Inflammatory macrophage treated with lipopolysaccharide for 1 hour (primary cell): ENCODE measurements at places on chromosomes 16 and 17.

DNA sequence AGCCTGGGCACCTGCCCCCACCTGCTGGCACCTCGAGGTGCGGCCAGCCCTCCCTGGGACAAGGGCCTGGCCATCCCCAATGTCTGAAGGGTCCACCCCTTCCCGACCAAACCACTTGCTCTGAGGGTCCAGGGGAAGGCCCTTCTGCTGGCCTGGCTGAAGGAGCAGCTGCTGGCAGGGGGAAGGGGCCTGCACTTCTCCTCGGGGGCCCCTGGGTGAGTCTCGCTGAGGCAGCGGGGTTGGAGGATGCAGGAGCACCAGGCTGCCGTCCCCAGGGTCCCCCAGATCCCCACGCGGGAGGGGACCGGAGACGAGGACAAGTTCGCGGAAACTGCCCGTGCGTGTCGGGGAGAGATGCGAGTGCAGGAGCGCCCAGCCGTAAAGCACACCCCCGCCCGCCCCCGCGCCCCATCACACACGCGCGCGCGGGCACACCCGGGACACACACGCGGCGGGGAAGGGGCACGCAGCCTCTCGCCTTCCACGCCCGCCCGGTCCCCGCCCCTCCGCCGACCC, 725 bp upstream of the CACNA1H start:
- DNase-seq = no peak

DNA sequence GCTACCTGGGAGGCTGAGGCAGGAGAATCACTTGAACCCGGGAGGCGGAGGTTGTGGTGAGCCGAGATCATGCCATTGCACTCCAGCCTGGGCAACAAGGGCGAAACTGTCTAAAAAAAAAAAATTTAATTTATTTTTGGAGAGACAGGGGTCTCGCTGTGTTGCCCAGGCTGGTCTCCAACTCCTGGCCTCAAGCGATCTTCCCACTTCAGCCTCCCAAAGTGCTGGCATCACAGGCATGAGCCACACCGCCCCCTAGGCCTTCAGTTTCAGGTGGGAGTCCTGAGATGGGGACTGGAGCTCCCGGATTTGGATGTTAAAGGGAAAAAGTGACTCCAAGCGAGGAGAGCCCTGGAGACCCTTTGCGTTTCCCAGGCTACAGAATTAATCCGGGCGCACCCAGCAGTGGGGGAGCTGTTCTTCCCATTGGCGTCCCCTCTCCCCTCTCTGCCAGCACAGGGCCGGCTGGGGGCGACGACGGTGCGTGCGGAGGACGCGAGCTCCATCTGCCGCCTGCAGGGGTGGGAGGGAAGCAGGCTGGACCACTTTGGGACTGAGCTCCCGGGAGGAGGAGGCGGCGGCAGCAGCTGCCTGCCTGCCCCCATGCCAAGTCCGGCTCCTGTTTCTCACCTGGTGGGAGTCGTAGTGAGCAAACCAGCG, 49.3 kb upstream of the USP7 start:
- no peak for DNase-seq

DNA sequence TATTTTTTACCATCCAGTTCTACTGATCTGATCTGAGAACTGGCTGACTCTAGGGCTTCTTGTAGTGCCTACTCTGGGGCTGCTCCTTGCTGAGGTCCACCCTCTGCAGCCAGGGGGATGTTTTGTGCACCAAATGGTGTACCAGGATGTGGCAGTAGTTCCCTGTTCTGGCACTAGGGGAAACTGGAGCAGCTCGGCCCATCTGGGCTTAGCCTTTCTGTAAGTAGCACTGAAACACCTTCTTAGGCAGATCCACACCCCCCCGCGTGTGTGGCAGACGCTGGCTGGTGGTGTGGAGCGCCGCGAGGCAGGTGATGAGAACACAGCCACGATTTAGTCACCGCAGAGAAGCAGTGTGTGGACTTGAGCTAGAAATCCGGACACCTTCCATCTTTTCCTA, 17.0 kb downstream of the DUSP14 start:
- peak; percentile 22 for DNase-seq

DNA sequence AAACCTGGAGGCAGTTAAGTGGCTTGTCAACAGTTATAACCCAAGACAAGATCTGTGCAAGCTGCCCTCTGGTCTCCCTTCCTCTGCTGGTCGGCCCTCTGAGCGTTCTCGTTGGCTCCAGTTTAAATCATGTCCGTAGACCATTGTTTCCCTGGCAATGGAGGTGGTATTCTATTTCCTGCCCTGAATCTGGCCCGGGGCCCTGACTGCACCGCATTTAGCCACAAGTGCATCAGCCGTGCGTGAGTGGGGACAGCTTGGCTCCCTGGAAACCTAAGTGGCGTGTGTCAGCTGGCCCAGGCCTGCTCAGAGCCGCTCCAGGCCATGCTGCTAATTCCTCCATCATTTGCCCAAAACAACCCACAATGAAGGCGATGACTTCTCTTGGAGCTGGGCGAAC, 15.0 kb upstream of the MYLK3 start:
- no peak for DNase-seq

DNA sequence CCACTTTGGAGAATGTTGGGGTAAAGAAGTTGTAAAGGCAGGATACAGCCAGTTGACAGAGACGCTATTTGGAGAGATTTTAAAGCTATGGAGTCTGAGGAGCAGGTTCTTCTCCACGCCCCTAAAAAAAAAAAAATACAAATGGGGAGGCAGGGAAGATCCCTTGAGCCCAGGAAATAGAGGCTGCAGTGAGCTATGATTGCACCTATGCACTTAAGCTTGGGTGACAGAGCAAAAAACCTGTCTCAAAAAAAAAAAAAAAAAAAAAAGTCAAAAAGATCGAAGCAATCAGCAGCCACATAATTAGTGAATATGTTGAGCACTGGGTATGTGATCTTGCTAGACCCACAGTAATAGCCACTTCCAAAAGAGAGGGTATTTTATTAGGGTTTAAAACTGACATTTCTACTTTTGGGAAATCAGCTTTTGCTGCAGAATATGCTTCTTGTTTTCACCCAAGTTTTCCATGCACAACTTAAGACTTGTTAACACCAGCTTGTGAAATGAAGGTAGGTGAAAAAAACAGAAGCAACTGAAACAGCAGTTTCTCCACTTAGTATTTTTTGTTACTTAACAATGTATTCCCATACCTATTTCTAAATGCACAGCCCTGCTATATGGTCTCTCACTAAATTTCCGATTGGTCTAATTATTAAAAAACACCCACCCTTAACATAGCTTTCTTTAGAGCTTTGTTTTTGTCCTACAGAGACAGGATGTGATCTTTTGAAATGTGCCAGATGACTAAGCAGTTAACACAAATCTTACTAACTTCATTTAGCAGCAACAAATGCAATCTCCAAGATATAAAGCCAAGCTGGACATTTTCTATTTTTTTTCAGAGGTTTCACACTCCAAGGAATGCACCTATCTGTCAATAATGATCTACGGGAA, 2.5 kb upstream of the ARL6IP1 start:
- DNase-seq = peak; percentile 50

GRCh38 chr17:55664287-55664686, 58.4 kb downstream of the TMEM100 start:
- DNase-seq = peak; percentile 66

DNA sequence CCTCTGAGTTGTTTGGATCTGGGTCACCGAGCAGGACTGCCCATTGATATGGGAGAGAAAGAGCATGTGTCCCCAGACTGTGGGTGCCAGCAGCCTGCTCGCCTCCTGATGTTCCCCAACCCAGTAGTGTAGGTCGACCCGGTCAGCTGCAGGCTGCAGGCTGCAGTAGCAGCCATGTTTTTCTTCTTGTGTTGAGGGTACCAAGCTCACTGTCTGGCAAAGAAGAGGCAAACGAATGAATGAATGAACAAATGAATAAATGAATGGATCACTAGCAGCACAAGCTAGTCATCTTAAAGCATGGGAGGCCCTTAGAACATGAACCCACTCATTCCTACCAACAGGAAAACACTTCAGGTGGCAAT, 293.2 kb downstream of the SOX9 start:
- DNase-seq = no peak

GRCh38 chr16:65787921-65788320, 578.6 kb upstream of the CDH5 start:
- DNase-seq = no peak

- DNase-seq = no peak
Observed at GRCh38 chr16:79772784-79773183, 172.2 kb upstream of the MAF start.

- no peak for DNase-seq
Observed at GRCh38 chr16:30744183-30744582, 4.0 kb upstream of the PHKG2 start.

GRCh38 chr16:8677481-8677880, 3.1 kb downstream of the ABAT start:
- no peak for DNase-seq

DNA sequence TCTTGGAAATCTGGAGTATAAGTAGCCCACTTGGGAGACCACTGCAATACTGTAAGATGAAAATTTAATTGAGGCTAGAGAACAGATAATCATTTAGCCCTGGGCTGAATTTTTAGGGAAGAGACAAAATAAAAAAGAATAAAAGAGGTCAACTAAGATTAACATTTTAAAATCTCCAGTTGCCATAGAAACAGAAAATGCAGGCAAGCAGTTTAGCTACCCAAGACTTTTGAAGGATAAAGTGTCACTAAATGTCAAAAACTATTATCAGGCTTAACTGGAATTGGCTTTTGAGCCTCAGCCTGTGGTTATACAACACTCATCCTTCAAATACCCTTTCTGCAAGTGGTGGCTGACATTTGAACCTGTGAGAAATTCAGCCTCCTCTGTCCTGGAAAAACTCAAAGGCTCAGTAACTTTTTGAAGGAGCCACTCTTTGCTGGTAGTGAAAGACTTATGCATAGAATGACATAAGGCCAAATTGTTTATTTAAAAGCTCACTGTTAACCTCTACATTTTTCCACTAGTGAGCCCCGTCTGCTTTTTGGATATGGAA, 220.7 kb upstream of the KCNJ16 start:
- no peak for DNase-seq

DNA sequence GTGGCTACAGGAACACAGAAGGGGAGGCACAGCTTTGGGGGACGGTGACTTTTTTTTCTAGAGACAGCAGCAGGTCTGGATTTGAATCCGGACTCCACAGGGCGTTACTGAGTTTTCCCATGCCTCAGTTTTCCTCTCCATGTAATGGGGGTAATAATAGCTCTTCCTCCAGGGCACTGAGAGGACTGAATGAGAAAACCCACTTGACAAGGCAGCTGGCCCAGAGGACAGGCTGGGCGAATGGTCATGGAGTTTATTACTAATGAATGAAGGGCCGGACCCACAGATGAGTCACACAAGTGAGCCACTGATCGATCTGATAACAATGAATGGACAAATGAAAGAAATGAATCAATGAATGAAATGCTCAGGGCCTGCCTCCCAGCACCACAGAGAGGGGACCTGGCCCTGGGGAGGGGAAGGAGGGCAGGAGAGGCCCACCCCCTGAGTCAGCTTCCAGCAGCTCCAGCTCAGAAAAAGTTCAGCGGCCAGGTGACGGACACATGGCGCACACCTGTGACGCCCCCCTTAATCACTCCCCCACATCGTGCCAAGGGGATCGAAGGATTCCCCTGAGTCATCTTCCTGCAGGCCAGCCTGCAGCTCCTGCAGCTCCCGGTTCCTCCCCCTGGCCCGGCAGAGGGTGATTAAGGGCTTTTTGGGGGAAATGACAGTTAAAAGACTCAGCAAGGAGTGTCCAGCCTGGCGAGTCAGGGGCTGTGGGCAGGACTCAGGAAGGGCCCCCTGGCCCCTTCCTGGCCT, 54.3 kb downstream of the SOCS1 start:
- DNase-seq = peak; percentile 68

- no peak for DNase-seq
Observed at GRCh38 chr17:34624767-34625383, 45.5 kb downstream of the TMEM132E start.

- peak; percentile 82 for DNase-seq
Observed at GRCh38 chr17:60305141-60305540, 86.8 kb downstream of the USP32 start.

GRCh38 chr16:25219070-25219737, 2.5 kb downstream of the AQP8 start:
- no peak for DNase-seq

- DNase-seq = peak; percentile 30
Observed at GRCh38 chr16:79482011-79482410, 118.5 kb downstream of the MAF start.

DNA sequence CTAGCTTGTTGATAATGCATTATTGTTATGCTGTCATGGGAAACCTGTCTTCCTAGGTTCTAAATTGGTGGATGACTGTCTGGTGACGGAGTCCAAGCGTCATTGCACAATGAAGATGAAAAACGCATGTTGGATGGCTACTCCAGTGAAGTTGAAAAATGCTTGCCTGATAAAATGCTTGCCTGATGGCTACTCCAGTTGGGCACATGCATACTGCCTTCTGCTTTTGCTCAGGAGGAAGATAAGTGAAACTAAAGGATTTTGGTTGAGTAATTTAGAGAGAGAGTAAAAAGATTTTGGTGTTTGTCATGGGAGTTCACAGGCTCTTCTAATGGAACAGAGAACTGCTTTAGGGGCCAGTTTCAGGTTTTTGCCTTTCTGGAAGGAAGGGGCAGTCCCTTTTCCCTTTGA, 118.6 kb downstream of the PRKCA start:
- DNase-seq = peak; percentile 77

- DNase-seq = no peak
Observed at GRCh38 chr17:63246344-63246743, 199.8 kb downstream of the CYB561 start.

GRCh38 chr17:80847496-80848230, 144.0 kb upstream of the CHMP6 start:
- DNase-seq = no peak

DNA sequence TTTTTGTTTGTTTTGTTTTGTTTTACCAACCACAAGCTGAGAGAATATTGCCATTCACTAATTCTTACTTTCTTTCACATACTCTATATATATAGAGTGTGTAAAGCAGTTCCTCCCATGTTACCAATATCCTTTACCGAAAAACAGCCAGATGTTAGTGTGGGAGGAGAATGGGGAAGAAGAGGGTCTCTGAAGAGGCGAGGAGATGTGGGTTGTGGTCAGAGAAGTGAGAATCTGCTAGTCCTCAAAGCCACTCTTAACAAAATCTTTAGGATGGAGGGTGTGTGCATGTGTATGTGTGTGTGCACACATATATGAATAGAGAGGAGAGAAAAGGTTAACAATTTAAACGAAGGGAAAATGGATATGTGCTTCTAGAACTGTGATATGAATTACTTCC, 80.6 kb downstream of the TUBD1 start:
- peak; percentile 64 for DNase-seq

- DNase-seq = no peak
Observed at GRCh38 chr17:74663561-74663960, 40.0 kb upstream of the CD300E start.

GRCh38 chr17:81503619-81504018, 9.0 kb downstream of the ACTG1 start:
- no peak for DNase-seq

GRCh38 chr17:55072898-55073297, 104.3 kb downstream of the STXBP4 start:
- no peak for DNase-seq

GRCh38 chr16:3234543-3234856, 458 bp downstream of the ZNF200 start:
- no peak for DNase-seq

GRCh38 chr16:20866145-20866772, 33.9 kb downstream of the DCUN1D3 start:
- peak; percentile 31 for DNase-seq
